CD4-positive, alpha-beta T cell treated with Interleukin-6 at 100 ng/mL for 8 hours (primary cell): ENCODE measurements at places on chromosomes 12 and 14.

DNA sequence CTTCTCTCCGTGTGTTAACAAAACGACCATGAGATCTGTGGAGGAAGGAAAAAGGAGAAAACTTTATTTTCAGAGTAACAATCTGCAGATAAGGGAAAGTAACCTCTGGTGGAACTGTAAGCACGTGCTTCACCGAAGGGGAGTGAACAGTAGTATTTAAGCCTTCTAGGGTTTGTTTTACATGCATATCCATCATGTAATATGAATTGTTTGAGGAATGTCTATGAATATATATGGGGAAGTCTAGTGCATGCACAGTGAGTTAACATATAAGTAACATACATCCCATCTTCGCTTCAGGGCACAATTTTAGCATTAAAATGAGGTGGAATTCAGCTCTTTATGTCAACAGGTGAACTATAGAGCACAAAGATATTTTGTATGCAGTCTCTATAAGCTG is 101.1 kb downstream of the FUT8 start:
- DNase-seq = no peak

GRCh38 chr12:109524466-109525278 is 47.2 kb downstream of the UBE3B start:
- no peak for DNase-seq

- no peak for DNase-seq
These were observed 38.4 kb downstream of the AKAP3 start for GRCh38 chr12:4610481-4610880.

DNA sequence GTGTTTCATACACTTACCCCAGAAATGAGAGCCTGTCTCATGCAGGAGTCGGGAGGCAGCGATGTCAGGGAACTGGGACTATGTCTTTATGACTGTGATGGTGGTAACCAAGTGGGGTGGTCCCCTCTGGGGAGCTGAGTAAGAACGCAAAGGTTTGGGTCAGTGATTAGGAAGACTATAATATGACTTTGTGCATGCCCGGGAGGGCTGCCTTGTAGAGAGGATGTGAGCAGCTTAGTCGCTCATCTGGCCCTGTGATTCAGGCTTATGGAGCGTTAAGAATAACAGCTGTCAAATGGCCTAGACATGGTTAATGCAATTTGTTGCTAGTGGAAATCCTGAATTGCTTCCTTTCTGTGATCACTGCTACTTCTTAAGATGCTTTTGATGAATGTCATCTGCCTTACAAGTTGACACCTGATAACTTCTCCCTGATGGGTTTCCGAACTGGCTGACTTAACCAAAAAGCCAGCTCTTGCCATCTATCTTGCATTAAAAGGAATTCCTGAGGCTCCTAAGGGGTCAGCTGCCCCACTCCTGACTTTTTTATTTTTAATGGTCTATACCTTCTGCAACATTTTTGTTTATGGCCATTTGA is 35.4 kb upstream of the AACS start:
- no peak for DNase-seq

DNA sequence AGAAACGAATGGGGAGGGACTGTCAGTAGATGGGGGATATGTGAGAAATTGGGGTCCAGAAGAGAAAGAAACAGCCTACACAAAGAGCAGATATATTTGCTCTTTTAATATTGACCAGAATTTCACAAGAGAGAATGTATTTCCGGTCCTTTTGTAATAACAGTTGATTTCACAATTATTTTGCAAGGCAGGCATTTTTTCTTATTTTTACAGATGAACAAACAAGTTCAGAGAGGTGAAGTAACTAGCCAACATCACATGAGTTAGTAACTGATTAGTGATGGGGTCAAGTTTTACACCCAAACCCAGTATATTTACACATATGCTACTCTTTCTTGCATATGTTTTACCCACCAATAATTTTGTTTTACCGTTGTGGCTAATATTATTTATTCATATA is 188.2 kb downstream of the NAV3 start:
- no peak for DNase-seq

- DNase-seq = no peak
These were observed 40.6 kb upstream of the P2RX7 start for GRCh38 chr12:121092034-121092433.

DNA sequence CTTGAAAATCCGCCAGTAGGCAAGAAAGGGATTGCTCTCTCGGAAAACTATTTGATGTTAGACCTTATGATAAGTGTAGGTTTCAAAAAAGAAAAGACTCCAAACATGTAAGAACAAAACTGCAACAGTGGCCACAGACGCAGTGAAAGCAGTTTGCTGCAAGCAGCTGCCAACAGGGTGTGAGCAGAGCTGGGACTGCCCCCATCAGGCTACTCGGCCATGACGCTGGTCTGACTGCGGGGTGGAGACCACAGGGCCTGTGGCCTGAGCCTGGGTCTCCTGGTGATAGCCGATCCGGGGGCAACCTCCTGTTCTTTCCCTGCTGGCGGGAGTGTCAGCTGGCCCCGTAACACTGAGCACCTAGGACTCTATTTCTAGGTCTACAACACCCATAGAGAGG is 63.2 kb downstream of the AMN start:
- DNase-seq = no peak

GRCh38 chr14:50001999-50002925 is 109.4 kb downstream of the ARF6 start:
- DNase-seq = peak; percentile 80

DNA sequence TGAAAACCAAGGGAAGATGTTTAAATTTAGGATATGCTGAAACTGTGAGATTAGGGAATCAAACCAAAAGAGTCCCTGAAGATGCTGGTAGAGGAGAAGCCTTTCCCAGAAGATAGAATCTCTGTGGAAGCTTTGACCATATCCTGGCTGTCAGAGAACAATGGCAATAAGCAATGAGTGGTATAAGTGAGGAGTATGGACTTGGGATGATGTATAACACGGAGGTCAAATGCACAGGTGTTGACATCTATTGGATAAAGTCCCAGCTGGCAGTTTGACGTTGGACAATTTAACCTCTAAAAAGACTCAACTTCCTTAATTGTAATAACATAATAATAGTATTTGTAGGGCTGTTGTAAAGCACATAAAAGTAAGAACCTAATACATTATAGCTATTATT is 30.1 kb upstream of the CLEC14A start:
- no peak for DNase-seq

- DNase-seq = no peak
These were observed 132.8 kb downstream of the BCL11B start for GRCh38 chr14:99138999-99139865.

DNA sequence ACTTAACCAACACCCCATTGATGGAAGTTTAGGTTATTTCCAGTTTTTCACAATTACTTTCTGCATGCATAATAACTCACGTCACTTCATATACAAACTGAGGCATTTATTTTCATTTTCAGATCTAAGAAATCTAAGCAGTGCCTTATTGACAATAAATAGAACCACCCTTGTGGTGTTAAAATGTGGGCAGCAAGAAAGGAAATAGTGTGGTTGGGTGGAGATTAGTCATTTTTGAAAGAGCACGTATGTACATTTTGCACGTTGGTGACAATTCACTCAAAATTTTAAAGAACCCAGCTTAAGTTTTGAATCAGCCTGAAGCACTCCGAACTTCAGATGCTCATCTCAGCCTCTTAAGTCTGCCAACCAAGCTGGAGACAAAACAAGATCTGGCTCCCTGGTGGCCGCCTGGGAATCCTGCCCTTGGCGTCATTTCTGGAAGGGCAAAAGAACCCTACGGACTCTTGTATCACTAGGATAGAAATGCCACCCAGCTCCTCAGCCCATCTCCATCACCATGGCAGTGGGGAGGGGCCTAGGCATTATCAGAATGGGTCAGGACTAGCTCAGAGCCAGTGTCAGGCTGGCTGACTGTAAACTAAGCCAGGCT is 89.5 kb upstream of the BCL2L14 start:
- peak; percentile 81 for DNase-seq
